ENCODE measurements at places on chromosomes 13 and 19. TPM values are rescaled to one million over a fixed set of nuclear protein-coding genes. Genes with fewer than 3 reads are reported as not detected.

Gene CNFN
- polyA plus RNA-seq: 20.9 TPM

Gene PEAK3
- polyA plus RNA-seq: 0.27 TPM

Gene HSPB6
- polyA plus RNA-seq: 718 TPM

Gene CYP2A7
- polyA plus RNA-seq: not detected

Gene KIR3DL2
- 0.03 TPM for polyA plus RNA-seq

Gene FKRP
- 13.6 TPM for polyA plus RNA-seq

Gene C19orf73
- polyA plus RNA-seq: 8.2 TPM

Gene LRRC8E
- polyA plus RNA-seq: 11.4 TPM

Gene TNNI3
- 24.4 TPM for polyA plus RNA-seq

Gene ASF1B
- polyA plus RNA-seq: 0.72 TPM

Gene CD22
- 3.5 TPM for polyA plus RNA-seq

Gene KIR3DL1
- not detected for polyA plus RNA-seq

Gene TUBA3C
- not detected for polyA plus RNA-seq

Gene MBD3L2
- polyA plus RNA-seq: not detected

Gene METTL21C
- polyA plus RNA-seq: not detected

Gene ZNF382
- 6.5 TPM for polyA plus RNA-seq

- DNase-seq: no peak
These were observed 918.8 kb downstream of the SLITRK1 start for GRCh38 chr13:82963226-82964099.

GRCh38 chr13:113648216-113648610 lies 9.8 kb downstream of the ATP4B start:
- no peak for DNase-seq

DNA sequence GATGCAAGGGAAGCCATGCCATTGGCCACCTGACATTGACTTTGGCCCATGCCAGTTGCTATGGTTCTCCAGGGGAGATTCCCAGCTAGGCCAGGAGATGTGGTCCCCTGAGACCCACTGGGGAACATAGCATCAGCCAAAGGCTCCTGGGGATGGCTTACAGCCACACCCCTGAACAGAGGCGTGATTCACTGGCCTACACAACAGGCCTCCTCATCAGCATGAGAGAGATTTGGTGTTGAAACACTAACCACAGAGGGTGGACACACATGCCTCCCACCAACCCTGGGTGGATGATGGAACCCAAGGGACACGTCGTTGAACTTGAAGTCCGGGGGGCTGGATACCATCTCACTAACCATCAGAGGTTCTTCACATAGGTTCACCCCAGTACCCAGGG lies 14.4 kb downstream of the IQCN start:
- no peak for DNase-seq

DNA sequence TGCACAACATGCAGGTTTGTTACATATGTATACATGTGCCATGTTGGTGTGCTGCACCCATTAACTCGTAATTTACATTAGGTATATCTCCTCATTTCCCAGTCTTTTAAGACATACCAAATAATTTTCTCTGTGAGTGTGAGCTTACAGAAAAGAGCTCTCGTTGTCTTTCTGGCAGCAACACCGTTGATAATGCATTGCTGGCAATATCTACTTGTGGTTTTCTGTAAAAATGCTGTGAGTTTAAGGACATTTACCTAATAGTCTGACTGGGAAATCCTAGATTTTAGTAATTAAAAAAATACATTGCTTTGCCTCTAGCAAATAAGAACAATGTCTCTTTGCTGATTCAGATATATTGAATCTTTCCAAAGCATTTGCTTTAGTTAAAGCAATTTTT lies 8.4 kb downstream of the IGFL3 start:
- DNase-seq: no peak

GRCh38 chr13:94112227-94112626 lies 367.3 kb downstream of the DCT start:
- no peak for DNase-seq

GRCh38 chr19:11364935-11365334 lies 9.5 kb upstream of the SWSAP1 start:
- DNase-seq: no peak

- DNase-seq: no peak
These were observed 67.4 kb downstream of the STK24 start for GRCh38 chr13:98509271-98510155.

DNA sequence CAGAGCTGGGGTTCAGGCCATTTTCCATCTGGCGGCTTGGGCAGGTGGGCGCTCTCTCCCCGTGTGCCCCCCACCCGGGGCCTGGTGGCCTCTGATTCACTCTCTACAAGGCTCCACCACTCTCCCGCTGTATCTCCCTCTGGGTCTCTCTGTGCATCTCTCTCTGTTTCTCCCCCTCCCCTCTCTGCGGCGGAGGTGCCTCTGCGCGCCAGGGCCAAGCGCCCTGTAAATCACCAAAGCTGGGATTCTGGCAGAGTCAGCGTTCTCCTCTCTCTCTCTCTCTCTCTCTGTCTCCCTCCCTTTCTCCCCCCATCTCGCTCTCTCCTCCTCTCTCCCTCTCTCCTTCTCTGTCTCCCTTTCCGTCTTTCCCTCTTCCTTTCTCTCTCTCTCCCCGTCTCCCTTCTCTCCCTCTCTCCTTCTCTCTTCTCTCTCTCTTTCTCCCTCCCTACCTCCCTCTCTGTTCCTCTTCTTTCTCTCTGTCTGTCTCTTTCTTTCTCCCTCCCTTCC lies 3.9 kb downstream of the NFIC start:
- DNase-seq: peak; percentile 75

DNA sequence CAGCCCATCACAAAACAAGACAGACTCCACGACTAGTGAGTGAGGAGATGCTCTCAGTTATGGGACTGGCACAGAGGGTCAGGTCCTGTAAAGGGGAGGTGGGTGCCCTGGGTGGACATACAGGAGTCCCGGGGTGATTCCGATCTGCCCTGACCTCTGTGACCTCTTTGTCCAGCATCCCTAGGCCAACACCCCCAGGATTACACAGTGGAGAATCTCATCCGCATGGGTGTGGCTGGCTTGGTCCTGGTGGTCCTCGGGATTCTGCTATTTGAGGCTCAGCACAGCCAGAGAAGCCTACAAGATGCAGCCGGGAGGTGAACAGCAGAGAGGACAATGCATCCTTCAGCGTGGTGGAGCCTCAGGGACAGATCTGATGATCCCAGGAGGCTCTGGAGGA lies 6.4 kb upstream of the LILRA1 start:
- DNase-seq: no peak

DNA sequence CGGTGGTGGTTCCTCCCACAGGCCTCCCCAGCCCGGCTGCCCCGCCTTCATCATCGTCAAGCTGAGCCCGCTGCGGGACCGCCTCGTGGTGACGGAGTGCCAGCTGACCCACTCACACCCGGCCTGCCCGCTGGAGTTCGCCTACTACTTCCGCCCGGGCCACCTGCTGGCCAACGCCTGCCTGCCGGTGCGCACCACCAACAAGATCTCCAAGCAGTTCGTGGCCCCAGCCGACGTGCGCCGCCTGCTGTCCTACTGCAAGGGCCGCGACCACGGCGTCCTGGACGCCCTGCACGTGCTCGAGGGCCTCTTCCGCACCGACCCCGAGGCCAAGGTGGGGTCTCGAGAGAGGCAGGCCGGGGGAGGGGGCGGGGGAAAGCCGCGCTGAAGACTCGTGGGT lies 12.0 kb downstream of the ZSWIM9 start:
- DNase-seq: no peak

DNA sequence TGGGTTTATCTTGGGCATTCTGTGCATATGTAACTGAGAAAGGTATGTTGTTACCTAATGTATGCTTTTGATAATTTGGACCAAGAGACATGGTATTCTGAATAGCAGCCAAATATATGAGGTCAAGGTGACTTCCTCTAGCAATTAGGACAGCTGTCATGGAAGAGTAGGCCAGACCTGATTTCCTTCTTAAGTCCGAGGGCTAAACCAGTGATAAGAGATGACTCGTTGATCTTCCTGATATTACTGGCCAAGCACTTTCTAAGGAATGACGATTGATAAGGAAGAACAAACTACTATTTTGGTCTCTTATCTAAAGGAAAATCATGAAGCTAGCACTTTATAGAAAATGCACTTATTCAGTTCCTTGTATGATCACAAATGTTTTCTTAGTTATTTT lies 42.7 kb downstream of the ARHGAP35 start:
- DNase-seq: no peak

DNA sequence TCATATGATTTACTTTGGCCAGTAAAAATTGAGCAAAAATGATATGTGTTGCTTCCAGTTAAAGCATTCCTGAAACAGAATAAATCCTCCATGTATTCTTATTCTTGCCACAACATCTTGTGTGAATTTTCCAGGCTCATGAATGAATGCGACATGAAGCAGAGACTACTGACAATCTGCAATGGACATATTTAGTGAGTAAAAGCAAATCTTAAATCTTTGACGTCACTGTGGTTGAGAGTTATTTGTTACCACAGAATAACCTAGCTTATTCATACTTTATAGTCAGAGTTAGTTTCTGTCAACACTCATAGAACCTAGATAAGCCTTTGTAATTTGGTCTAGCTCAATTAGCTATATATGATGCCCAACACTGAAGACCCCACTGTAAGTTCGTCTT lies 1443.1 kb downstream of the PCDH9 start:
- DNase-seq: no peak

GRCh38 chr13:110610955-110611595 lies 4.3 kb upstream of the NAXD start:
- no peak for DNase-seq

DNA sequence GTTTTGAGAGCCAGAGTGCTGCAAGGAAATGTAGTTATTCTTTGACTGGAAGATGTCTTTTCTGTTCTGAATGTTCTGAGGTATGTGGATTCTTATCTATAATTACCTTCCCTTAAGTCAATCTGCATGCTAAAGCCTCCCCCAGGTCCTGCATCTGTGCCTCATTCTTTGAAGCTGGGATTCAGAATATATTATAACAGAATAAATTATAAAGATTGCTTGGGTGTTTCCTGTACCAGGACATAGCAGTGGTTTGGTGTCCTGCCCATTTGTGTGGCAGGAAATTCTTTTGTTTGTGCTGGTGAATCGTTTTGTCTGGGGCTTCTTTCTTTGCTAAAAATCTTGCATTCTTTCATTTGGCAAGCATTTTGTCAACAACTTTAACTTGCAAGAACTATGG lies 60.2 kb downstream of the ITGBL1 start:
- DNase-seq: no peak

DNA sequence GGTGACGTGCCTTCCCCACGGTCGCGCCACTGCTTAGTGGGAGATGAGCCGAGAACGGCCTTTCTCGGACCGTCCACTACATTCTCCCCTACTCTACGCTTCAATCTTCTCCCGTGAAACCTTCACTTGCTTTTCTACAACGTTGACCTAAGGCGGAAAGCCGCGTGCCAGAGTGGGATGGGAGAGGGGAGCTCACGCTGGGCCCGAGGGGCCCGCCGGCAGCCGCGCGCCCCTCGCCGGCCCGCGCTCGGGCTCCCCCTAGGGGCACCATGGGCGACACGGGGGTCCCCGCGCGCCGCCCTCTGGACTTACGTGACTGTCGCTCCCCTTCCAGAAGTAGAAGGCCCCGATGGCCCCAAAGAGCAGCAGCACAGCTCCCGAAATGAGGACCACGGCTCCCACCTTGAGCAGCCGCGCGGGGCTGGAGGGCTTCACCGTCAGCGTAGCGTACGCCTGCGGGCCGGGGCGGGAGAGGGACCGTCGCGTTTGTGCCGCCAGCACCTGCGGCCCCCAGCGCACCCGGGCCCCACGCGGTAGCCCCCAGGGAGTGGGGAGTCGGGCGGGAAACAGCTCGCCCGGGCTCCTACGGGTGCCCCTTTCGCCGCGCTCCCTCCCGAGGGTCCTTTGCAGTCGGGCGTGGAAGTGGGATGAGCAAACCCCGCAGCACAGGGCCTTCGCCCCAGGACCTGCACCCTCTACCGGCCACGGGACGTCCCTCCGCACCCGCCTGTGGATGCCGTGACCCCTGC lies 727 bp downstream of the CNMD start:
- DNase-seq: peak; percentile 7

DNA sequence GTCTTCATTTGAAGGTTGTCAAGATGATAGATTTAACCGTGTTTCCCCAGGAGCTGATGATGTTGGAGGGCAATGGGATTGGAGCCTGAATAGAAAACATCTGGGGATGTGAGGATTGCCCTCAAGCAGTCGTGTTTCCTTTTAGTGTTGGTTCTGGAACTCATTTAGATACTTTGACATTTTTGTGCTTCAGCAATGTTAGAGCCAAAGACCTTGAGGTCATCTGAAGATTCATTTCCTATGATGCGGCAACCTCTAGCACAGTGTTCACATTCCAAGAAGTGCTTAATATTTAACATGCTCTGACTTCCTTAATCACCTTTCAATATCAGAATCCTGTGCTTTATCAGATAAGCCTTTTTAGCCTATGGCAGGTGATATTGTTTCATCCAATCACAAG lies 82.7 kb downstream of the SLC10A2 start:
- DNase-seq: no peak

DNA sequence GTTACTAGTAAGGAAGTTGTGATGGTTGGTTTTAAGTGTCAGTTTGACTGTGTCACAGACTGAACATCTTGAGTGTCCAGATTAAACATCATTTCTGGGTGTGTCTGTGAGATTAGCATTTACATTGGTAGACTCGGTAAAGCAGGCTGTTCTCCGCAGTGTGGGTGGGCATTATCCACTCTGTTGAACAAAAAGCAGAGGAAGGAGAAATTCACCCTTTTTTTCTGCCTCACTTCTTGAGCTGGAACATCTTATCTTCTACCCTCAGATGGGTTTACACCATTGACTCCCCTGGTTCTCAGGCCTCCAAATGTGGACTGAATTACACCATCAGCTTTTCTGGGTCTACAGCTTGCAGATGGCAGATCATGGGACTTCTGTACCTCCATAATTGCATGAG lies 63.7 kb upstream of the ZDHHC20 start:
- DNase-seq: no peak

- DNase-seq: no peak
These were observed 123.8 kb downstream of the SIPA1L3 start for GRCh38 chr19:38030686-38031422.

GRCh38 chr13:50419896-50420295 lies 404.7 kb downstream of the KCNRG start:
- no peak for DNase-seq

DNA sequence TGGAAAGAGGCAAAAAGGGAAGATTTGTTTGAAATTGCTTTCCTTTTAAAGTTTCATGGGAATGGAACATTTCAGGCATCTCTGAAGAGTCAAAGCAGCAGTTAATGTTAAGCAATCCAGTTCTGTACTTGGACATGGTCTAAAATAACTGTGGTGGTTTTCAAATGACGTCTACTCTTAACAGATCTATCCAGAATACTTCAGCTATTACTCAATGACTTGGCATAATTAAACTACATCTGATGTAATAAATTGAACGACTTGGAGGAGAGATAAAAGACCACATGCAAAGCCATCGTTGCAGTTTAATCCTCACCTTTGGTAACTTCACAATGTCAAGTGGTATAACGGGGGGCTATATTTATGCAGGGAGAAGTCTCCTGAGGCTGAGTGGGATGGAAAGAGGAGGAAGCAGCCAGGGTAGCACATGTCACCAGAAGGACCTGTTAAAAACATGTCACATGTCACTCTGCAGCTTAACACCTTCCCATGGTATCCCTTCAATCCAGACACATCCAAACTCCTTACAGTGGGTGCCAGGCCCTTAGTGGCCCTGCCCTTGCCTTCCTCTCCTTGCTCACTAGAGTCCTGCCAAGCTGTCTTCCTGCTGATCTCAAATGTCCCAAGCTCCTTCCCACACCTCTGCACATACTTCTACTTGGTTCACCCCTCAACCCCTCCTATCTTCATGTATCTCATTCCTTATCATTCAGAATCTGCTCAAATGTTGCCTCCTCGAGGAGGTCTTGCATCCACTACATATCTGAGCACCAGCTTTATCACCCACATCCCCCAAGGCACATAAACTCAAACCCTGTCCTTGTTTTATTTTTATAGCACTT lies 327.8 kb downstream of the SUCLA2 start:
- DNase-seq: no peak

- DNase-seq: no peak
These were observed 29.1 kb upstream of the POP4 start for GRCh38 chr19:29576761-29577648.

Measured in adrenal gland (tissue), 19 donors.